Endothelial cell of umbilical vein (primary cell): ENCODE measurements at places on chromosomes 1 and 21.

- DNase-seq = peak; percentile 21
These were observed 136.2 kb downstream of the NTNG1 start for GRCh38 chr1:107277022-107277421.

GRCh38 chr1:54557671-54558355 lies 9.8 kb downstream of the ACOT11 start:
- peak; percentile 30 for DNase-seq

- DNase-seq = no peak
These were observed 260.2 kb upstream of the RUNX1 start for GRCh38 chr21:35309316-35309715.

DNA sequence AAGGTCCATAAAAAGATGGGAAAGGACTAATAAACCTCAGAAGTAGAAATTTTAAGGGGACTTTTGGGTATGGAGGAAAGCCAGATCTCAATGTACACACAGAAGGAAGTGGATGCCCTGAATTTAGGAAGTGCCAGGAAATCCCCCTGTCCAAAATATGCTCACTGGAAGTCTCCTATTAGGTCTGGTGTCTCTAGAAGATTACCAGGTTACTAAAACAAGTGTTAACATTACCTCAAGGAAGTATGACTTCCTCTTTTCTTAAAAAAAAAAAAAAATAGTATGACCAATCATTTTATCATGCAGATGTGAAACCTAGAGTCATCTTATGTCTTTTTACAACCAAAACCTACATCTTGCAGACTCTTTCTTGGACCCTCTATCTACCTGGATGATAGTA lies 30.7 kb downstream of the CD58 start:
- DNase-seq = no peak

GRCh38 chr1:176694713-176695112 lies 231.7 kb downstream of the PAPPA2 start:
- no peak for DNase-seq

DNA sequence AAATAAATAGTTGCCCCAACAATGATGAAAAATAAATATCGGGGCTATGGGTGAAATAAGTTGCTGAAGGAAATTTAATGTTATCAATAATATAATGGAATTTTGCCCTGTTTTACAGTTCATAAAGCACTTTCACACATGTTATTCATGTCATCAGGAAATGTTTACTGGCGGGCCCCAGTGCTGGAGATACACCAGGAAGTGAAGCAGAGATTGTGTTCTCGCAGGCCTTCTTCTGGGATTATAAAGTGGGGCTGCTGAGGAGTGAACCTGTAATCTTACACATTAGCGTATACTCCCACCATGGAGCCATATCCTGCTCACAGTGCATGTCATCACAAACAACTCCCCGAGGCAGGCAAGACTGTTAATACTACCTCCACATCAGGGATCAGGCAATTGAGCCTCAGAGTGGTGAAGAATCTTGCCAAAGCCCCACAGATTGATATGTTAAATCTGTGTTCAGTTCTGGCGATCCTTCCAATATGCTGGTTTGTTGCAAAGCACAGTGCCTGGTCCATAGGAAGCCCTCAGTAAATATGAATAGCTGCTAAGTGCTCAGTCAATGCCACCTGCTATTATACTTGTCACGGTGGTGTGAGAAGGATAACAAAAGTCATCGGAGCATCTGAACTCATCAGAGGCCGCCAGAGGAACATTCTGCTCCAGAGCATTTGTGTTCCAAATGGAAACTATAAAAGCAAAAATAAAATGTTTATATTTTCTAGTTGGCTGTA lies 104.4 kb upstream of the UBE2U start:
- peak; percentile 16 for DNase-seq

DNA sequence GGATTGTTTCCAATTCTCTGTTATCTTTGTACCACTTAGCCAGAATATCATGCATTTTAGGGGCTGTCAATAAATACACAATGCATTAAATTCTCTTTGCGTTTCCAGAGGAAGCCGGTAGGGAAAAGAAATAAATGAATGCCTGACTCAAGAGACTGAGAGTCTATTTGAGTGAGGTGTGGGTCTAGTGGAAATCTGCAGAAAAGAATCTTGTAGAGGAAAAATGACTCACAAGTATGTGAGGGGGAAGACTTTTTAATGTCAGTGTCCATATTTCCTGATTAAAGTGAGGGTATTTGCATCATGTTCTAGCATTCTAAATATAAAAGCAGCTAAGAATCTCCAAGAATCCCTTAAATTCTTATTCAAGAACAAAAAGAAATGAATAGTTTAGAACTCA lies 271.1 kb downstream of the PTPRC start:
- DNase-seq = peak; percentile 66

DNA sequence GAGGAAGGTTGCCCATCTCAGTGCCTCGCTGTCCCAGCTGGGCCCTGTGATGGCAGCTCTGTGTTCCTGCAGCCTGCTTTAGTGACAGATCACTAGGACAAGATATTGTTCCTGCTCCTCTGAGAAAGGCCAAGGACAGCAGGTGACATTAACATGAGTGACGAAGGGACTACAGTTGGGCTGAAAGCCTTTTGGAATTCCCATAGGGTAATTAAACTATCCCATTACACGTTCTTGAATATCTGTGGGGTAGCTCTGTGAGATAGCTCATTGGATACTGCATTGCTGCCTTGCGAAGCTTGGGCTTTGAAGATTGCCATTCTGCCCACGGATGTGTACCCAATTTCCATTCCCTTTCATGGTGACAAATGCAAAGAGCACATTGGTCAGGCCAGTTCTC lies 78.2 kb upstream of the COA6 start:
- DNase-seq = no peak

DNA sequence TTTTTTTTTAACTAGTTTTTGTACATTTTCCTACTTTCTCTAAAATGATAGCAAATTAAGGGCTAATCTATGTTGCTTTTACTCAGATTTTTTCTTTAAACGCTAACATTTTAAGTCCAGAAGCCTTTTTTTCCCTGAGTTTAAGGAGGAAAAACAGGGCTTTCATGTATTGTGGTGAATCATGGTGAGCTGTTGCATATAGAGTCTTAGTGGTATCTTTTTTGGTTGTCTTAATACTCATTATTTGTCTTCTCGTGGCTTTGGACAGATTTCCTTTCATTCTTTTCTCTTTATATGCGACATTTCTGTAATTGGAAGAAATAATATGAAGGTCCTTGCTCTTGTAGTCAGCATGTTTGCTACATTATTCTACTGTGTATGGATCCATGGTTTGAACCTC lies 1015.6 kb downstream of the PLA2G4A start:
- DNase-seq = no peak

GRCh38 chr1:151998611-151999362 lies 5.1 kb upstream of the S100A10 start:
- no peak for DNase-seq

- no peak for DNase-seq
These were observed 57.0 kb downstream of the HLCS start for GRCh38 chr21:36909423-36909822.

DNA sequence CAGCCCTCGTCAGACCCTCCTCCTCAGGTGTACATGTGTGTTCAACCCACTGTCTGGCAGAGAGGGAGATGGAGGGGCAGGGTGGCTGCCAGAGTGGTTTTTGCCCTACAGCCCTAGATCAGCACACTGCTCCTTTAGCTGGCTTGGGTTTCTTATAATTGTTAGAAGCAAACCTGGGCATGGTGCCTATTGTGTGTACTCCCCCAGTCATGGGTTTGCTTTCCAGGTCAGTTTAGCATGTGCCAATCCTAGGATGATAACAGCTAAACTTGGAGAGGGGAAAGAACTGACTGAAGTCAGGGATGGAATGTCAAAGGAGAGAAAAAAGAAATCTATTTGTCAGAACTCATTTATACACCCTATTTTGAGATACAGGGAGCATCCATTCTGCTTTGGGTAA lies 63.3 kb downstream of the UCK2 start:
- DNase-seq = no peak

DNA sequence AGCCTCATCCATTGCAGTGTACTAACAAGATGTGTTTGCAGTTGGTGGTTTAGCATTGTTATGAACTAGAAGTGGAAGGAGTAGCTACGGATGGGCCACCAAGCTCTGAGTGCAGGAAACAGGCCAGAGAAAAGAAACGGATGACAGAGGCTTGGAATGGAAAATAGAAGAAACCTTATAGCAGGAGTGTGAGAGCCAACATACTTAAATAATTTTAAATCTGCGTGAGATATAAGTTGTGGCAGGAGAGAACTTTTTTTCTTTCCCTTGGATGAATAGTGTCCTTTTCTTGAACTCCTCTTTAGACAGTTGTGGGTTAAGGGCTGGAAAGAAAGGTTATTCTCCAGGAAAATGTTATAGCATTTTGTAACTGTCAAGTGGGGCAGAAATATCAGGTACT lies 54.2 kb downstream of the RGL1 start:
- DNase-seq = no peak

DNA sequence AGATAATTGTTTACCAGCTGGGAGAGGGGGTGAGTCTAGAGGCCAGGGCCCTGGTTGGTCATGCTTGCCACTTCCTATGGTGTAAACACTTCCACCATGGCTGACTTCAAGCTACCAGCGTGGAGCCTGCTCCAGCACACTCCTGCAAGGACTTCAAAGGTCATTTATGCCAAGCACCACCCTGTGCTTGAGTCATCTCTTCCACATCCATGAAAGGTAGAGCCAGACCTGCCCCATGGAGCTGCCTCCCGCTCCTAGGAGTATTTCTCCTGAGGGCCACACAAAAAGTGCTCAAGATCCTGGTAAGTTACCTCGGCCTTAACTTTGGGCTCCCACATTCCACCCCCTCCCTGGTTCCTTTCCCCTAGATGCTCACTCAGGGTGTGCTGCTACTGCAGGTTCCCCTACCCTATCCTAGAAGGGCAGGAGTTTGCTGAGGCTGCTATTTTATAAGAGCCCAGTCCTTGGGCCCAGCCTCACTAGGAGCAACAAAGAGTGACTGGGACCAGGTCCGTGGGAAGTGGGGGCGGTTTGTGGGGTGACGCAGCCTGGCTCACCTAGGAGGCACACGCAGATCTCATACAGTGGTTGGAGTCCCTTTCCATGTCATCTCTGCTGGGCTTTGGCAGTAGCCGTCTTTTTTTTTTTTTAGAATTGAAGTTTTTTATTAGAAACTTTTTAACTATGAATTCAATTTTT lies 2.4 kb downstream of the RAB7B start:
- DNase-seq = no peak

- no peak for DNase-seq
These were observed 33.4 kb upstream of the ATP5PO start for GRCh38 chr21:33948951-33949444.

GRCh38 chr1:19457607-19458006 lies 27.7 kb downstream of the CAPZB start:
- DNase-seq = peak; percentile 48

GRCh38 chr1:3670823-3671265 lies 18.5 kb downstream of the TP73 start:
- DNase-seq = no peak

GRCh38 chr1:243756529-243756928 lies 93.5 kb downstream of the AKT3 start:
- no peak for DNase-seq

DNA sequence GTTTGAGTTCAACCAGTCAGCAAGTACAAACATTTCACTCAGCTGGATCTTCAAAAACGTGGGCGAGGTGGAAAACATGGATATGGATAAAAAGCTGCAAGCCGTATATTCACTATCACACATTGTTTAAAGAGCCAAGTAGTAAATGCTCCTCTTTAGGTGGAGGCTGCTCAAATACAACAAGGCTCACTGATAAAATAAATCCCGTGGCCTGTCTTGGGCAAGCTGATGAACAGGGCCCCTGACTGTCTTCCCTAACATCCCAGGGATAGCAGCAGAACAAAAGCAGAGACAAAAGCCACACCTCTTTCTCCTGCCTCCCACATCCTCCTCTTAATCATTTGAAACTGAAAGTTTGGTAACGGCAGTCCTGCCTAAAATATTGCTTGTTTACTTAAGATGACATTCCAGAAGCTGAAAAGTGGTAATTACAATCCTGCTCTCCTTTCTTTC lies 357.7 kb downstream of the TTLL7 start:
- no peak for DNase-seq

- DNase-seq = no peak
These were observed 120.6 kb downstream of the MAB21L3 start for GRCh38 chr1:116231752-116232151.

DNA sequence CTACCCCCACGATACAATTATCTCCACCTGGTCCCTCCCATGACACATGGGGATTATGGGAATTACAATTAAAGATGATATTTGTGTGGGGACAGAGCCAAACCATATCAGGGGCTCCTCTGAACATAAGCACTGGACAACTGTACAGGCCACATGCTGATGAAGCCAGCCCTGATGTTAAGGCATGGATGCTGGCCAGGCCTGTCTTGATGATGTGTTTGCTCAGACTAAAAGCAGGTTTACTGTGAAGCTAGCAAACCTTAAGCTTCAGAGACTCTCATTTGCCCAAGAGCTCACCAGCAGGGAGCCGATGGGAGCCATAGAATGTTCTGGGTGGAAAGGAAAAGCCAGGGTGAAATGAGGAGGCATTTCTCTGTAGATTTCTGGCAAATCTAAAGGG lies 135.3 kb upstream of the KCNK1 start:
- no peak for DNase-seq

- no peak for DNase-seq
These were observed 119.4 kb upstream of the F3 start for GRCh38 chr1:94660994-94661393.

GRCh38 chr1:218207194-218207593 lies 77.9 kb upstream of the RRP15 start:
- DNase-seq = no peak

- no peak for DNase-seq
These were observed 323.5 kb upstream of the LRRC7 start for GRCh38 chr1:69244211-69244610.

GRCh38 chr1:6594977-6595740 lies 7.5 kb downstream of the KLHL21 start:
- DNase-seq = no peak

DNA sequence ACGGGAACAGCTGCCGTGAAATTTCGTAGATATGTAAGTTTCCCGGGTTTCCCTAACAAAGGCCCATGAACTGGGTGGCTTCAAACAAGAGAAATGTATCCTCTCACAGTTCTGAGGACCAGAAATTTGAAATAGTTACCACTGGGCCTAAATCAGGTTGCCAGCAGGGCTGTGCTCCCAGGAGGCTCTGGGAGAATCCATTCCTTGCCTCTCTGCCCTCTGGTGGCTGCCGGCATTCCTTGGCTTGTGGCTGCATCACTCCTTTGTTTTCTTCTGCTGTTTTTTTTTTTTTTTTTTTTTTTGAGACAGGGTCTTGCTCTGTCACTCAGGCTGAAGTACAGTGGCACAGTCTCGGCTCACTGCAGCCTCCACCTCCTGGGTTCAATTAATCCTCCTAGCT lies 23.7 kb downstream of the UMODL1 start:
- DNase-seq = no peak

DNA sequence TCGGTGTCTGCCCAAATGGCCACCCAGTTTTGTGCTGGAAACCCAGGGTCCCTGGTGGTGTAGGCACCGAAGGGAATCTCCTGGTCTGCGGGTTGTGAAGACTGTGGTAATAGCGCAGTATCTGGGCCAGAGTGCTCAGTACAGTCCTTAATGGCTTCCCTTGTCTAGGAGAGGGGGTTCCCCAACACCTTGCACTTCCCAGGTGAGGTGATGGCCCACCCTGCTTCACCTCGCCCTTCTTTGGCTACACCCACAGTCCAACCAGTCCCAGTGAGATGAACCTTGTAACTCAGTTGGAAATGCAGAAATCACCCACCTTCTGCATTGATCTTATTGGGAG lies 402.4 kb downstream of the SRGAP2C start:
- no peak for DNase-seq

- DNase-seq = peak; percentile 33
These were observed 4.1 kb upstream of the PTAFR start for GRCh38 chr1:28180306-28181305.
